Stimulated activated CD4-positive, alpha-beta T cell treated with anti-CD3 and anti-CD28 coated beads, Interleukin-2, amount 100 ng/mL, for 24 hours (primary cell): ENCODE measurements at places on chromosomes 5 and 9.

DNA sequence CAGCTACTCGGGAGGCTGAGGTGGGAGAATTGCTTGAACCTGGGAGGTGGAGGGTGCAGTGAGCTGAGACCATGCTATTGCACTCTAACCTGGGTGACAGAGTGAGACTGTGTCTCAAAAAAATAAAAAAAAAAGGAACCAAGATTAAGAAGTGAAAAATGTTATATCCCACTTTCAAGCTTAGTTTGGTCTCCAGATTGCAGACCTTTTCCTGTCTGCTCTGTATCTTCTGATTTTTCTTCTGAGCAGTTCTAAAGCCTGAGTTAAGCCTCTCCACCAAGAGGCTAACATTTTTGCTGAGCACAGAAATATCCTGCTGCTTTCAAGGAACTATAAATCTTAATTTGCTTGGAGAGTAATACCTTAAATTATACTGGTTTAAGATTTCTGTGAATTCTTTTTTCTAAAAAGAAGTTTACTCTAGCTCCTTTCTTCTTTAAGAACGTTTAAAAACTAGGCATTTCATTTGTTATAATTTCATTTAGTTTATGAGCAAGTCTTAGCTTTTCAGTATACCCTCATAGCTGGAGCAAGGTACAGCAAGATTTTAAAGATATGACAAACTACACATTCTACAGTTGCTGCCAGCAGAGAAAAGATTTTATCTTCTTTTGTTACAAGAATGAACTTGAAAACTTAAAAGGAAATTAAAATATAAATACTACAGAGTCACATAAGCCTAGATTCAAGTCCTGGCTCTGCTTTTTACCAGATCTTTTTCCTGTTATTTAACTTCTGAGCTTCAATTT is 55.0 kb downstream of the GARNL3 start:
- DNase-seq: no peak

DNA sequence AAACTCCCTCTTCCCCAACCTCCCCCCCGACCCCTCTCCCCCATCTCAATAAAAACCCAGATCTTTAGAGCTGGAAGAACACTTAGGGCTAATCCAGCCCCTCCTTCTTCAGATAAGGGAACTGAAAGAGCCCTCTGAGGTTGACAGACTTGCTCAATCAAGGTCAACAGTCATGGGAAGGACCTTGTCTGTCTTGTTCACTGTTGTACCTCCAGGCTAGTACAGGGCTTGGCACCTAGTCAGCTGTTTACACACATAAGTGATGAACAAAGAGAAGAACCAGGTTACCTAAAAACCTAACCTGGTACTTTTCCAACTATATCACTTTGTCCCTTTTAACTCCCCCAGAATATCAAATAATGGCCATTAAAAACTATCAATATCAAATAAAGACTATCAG is 2.4 kb downstream of the TTC39B start:
- no peak for DNase-seq

DNA sequence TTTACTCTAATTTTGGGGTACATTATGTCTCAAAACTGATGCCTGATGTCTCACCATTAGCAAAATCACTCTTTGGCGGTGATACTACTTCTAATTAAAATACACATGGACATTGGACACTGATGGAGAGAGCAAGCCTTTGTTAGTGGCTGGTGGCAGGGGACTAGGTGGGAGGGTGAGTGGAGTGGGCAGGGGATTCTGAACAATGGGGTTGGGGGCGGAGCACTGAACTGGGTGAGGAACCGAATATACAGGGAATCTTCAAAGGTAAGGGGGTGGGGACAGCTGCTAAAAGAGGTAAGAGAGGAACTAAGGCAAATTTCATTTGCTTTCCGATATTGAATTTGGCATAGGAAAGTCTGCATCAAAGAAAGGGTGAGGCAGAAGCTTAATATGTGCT is 88.8 kb downstream of the CARTPT start:
- no peak for DNase-seq

DNA sequence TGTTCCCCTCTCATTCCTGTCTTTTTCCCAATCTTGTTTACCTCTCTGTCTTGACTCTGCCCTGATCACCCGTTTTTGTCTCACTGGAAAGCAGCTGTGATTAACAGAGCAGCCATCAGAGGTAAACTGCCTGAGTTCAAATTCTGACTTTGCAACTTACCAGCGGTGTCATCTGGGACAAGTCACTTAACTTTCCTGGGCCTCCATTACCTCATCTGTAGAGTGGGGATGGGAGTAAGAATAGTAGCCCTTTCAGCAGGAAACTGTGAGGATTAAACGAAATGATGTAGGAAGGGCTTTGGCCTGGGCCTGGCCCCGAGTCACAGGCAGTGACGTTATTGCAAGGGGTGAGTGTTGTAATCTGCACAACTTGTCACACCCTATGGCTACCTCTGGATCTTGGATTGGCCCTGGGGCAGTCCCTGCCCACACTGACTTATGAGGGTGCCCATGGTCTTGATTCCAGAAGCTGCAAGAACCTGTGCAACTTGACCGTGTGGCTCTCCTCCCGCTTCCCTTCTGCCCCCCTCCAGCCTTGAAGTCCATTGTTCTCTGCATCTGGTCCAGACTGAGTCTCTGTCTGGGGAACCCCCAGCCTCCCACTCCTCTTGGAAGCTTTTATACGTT is 657 bp upstream of the PCDH12 start:
- DNase-seq: no peak

DNA sequence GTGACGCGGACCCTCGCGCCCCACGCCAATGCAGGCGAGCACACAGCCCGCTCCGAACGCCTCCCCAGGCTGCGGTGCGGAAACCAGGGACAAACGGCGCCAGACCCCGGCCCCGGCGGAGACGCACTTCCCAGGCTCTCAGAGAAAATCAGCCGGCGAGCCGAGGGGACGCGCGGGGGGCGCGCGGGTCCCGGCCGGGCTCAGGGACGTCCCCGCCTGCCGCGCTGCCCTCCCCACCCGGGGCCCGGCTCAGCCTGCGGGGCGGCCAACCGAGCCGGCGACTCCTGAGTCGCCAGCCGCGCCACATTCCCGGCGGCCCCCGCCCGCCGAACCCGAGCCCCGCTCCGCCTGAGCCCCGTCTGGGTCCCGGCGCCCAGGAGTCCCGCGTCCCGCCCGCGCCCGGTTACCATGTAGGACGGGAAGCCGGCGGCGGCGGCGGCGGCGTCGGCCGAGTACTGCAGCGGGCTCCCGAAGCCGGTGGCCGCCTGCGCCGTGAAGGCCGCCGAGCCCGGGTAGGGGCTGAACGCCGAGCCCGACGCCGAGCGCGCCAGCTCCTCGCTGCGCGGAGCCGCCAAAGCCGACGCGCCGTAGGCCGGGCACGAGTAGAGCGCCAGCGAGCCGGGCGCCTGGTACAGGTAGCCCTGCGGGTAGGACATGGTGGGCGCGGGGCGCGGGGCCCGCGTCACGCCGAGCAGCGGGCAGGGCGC is 566 bp downstream of the IRX2 start:
- no peak for DNase-seq

- DNase-seq: no peak
Measured at GRCh38 chr5:109829331-109829730, 139.6 kb downstream of the MAN2A1 start.

DNA sequence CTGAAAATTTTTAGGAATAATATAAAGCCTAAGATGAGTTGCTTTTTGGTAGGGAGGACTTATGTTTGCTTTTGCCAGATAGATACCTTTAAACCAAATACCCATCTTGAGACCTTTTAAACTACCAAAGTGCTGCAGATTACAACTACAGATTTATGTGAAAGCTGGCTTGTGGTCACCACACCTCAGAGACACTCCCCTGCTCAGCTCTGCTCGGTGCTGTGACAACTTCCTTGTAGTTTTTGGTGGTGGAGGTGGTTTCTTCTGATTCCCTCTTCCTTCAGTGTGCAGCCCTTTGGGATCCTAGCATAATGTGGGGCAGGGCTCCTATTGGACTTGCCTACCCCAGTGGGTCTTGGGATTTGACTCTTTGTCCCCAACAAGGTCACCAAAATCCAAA is 29.2 kb downstream of the GARNL3 start:
- DNase-seq: no peak

DNA sequence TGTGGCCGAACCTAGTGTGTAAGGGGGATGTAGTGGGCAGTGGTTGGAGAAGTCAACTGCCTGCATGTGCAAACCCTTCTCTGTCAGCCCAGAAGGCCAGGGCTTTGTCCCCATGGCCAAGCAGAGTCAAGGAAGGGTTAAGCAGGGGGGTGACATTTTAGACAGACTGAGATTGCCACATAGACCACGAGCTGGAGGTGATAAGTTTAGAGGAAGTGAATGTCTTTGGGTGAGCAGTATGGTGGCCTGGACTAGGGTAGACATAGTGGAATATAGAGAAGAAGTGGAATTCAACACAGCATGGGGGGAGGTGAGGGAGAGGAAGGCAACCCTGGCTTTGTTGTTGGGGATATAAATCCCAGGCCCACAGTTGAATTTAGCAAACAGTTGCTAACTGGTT is 38.7 kb upstream of the CDKN2AIPNL start:
- no peak for DNase-seq

- DNase-seq: no peak
Measured at GRCh38 chr9:3161912-3162311, 318.0 kb upstream of the PUM3 start.

DNA sequence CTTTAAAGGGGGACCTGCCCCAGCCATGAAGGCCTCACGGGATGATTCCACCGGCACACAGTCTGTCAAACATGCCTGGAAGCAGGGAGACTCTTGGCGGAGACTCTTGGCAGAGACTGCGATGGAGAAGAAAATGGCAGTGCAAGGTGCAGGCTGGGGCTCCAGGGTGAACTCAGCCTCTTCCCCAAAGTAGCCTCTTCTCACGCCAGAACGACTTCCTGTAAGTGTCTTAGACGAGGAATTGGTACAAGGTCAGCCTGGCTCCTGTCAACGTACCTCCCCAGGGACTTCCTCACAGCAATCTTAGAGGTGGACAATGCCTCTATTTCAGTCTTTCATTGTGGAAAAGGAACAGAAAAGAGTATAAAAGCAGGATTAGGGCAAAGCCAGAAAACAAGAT is 109.3 kb downstream of the UGCG start:
- no peak for DNase-seq

DNA sequence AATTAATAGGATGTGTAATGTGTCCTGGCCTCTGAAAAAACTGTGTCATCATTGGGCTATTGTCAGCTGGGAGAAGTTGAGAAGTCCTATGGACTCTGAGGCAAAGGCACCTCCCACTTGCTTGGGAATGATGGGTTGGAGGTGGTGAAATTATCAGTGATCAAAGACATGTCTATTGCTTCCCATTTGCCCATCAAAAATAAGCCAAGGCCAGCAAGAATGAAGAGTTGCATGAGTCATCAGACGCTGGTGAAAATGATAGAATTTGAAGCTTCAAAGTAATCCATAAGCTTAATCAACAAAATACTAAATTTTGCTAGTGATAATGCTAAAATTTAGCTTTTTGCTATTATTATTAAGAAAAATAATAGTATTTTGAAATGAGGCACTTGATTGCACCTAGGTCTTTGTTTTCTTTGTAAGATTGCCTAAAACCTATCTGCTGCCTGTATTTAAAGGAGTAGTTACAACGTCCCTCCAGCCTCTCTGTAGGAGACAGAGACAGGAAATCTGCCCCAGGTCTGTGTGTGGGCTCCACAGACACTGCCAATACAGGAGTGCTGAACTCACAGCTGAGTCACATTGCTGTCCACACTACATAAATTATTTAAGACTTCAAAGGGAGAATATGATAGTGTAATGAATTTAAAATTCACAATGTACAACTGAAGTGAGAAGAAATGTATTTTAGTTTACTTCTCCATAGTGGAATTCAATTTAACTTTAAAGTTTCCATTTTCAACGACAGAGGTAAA is 48.4 kb upstream of the APC start:
- no peak for DNase-seq

GRCh38 chr9:91949392-91949945 is 559 bp downstream of the ROR2 start:
- DNase-seq: no peak

DNA sequence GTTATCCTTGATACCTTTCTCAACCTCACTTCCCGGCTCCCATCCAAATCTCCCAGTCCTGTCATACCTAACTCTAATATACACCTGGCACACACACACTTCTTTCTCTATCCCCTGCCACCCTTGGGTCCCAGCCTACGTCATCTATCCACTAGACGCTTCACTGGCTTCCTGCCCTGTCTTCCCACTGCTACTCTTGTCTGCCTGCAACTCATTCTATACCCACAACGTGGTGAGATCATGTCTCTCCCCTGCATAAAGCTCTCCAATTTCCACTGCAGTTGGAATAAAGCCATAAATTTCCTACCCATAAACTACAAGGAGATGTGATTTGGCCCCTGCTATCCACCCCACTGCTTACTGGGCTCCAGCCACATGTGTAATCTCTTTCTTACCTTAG is 93.5 kb downstream of the JMY start:
- no peak for DNase-seq

DNA sequence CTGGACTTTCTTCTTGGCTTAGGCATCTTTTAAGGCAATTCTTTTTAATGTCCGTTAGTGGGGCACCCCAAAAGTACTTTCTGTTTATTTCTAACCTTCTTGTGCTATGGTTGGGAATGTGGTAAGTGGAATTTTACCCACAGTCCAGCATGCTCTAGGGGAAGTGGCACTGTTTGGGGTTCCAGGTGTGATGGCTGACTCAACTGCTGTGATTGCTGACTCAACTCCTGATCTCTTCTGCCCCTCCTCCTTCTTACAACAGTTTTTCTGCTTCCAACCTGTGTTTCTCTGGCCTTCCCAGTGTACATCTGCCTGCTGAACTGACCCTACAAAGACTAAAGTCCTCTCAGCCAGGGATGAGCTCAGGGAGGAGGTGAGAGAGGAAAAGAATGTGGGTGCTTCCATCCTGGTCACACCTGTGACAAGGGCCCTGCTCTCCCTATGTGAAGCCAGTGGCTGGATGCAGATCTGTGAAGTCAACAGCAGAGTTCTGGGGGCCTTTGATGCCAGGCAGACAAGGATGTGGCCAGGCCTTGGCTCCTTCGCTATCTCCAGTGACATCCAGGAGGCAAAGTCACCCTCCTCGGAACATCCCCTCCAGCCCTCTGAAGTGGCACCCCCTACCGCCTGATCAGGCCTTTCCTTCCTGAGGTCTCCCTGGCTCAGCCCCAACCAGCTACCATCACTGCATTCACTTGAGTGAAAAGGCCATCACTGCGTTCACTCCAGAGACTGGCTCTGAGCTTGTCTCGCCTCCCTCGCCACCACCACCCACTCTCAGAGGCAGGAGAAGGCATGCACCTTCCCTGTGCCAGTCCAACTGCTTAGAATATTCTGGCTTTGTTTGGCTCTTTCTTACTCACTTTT is 72.2 kb downstream of the C5orf15 start:
- DNase-seq: no peak

- no peak for DNase-seq
Measured at GRCh38 chr5:143513720-143514119, 110.2 kb upstream of the NR3C1 start.

GRCh38 chr5:116452774-116453368 is 121.8 kb downstream of the SEMA6A start:
- DNase-seq: no peak

DNA sequence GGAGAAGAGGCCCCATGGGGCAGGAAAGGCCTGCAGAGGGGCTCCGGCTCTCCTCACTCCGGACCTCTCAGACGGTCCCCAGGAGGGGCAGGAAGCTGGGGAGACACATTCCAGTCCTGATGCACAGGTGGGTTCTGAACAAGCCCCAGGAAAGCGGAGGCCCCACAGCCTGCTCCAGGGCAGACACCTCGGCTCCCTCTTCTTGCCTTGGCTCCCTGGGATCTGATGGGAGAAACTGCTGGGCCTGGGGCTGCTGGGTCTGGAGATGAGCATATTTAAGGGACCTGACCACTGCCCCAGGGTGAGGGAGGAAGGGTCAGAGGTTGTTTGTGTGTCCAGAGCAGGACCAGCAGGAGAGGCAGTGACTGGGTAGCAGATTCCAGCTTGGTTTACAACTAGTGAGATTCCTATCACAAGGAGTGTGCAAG is 1.2 kb downstream of the CORO2A start:
- no peak for DNase-seq
